ENCODE measurements at places on chromosomes 12 and 14.

GRCh38 chr12:13165617-13166041 lies 30.9 kb upstream of the EMP1 start:
- peak; percentile 78 for DNase-seq

- DNase-seq = no peak
Observed at GRCh38 chr14:20611277-20611676, 20.1 kb upstream of the RNASE12 start.

DNA sequence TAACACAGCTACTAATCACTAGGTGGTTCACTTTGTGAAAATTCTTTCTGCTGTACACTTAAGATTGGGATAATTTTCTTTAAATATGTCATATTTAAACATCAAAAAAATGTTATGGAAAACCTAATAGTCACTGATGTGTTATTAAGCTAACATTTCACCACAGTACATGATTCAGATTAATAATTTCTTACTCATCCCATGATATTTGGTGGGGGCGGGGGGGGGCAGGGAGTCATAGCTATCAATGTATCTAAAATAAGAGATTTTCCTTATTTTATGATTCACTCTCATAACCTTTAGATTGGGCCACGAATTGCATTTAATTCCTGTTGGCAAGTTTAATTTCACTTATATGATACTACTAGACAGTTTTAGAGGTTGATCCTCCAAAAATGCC lies 88.8 kb downstream of the KCNH5 start:
- no peak for DNase-seq

GRCh38 chr12:128402486-128403243 lies 135.7 kb downstream of the TMEM132C start:
- no peak for DNase-seq

GRCh38 chr12:98752726-98753125 lies 107.6 kb downstream of the APAF1 start:
- DNase-seq = no peak

GRCh38 chr12:29160230-29160629 lies 11.2 kb downstream of the FAR2 start:
- DNase-seq = peak; percentile 14

DNA sequence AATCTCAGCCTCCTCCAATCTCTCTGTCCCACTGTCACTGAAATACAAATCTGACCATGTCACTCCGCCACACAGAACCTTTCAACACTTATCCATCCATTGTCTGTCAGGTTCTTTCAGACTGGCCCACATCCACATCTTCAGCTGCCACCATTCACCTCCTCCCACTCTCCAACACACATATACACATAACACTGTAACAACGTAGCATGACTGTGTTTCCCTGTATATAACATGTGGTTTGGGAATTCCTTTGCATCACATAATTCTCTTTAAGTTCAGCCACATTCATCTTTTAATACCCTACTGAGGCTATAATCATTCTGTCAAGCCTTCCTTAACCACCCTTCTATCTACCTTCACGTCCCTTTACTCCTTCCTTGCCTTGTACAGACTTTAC lies 99.2 kb downstream of the PPP2R5E start:
- DNase-seq = no peak

DNA sequence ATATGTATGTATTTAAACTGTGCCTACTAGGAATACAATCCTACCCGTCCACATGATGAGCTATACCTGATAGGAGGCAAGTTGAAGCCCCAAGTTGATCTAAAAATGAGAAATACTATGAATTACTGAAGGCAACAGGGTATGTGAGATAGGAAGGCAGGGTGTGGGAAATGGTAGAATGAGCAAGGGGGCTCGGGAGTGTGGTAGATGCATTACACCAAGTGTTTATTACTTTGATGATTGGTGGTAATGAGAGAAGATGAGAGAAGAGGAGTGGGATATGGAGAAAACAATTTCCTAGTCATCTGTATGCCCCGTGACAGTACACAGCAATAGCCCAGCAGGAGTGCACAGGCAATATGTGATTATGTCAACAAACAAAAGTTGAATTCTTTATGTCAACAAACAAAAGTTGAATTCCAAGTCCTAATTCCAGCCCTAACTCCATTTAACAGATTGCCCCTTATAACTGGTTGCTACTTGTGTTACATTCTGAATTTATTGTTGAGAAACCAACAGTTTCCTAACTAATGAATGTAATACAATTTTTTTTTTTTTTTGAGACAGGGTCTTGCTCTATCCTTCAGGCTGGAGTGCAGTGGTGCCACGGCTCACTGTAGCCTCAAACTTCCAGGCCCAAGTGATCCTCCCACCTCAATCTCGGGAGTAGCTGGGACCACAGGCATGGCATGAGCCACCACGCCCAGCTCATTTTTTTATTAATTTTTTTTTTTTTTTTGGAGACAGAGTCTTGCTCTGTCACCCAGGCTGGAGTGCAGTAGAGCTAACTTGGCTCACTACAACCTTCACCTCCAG lies 2.5 kb downstream of the LPCAT3 start:
- no peak for DNase-seq

- DNase-seq = no peak
Observed at GRCh38 chr12:81863406-81863805, 104.3 kb upstream of the PPFIA2 start.

DNA sequence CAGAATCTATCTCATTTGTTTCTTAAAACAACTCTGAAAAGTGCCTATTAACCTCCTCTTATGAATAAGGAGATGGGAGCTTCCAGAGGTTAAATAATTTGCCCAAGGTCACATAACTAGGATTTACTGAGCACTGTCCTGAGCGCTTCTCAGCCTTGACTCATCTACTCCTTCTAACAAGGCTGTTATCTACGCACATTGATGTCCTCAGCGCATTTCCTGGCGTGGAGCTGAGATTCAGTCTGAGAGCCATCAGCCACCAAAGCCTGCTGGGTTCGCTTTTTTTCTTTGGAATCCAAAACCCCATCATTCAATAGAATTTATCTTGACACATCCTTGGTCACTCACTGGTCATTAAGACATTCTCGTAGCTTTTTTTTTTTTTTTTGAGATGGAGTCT lies 29.3 kb downstream of the AK7 start:
- no peak for DNase-seq

- no peak for DNase-seq
Observed at GRCh38 chr14:68619790-68620574, 172.9 kb downstream of the ZFP36L1 start.

DNA sequence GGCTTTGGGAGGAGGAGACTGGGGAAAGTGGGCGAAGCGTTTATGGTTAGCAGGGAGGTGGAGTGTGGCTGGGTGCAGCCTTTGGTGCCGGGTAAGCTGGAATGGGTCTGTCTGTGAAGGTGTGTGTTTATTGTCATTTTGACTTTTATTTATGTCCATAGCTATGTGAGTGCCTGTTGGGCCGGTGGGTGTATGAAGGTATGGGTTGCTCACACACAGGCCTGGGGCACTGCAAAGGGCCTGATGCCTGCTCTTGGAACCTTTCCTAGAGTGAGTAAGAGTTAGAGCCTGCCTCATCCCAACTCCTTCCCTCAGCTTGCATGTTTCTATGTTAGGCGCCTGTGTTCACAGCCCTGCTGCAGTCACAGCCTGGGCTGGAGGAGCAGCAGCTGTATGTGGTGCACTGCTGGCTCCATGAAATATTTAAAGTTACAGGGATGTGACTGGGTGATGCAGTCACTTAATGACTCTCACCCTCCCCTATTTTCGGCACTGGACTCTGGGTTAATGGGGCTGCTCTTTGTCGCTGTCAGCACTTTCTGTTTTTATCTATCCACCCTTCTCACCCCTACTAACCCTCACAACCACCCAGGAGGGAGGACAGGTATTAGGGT lies 2.6 kb upstream of the PPP1R1A start:
- DNase-seq = no peak

- no peak for DNase-seq
Observed at GRCh38 chr12:46299851-46300250, 31.0 kb upstream of the SLC38A1 start.

Measured in activated CD4-positive, alpha-beta T cell treated with anti-CD3 and anti-CD28 coated beads, Interleukin-2, amount 10 ng/mL, durations not matched to agents 7 days and 5 days (primary cell).